ENCODE measurements at places on chromosomes 13 and 19.

- peak; percentile 23 for DNase-seq
Measured at GRCh38 chr19:47309038-47309437, 623 bp upstream of the C5AR1 start.

DNA sequence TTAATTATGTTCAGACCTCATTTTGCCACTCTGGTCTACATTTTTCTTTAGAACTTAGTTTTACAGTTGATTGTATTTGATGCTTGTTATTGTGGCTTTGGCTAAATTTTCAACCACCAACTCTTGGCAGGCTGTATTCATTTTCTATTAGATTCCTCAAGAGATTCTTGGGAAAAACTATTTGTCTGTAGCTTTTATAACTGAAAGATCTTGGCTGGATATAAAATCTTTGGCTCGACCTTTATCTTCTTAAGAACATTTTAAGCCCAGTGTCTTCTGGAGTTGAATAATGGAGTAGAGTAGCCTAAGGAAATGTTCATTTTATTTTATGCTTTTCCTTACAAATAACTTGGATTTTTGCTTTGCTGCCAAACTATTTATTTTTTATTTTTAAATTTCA is 848.5 kb downstream of the PCDH17 start:
- no peak for DNase-seq

GRCh38 chr19:37467608-37468090 is 405 bp upstream of the ZNF569 start:
- DNase-seq: no peak

- DNase-seq: no peak
Measured at GRCh38 chr13:23999424-23999823, 102.1 kb upstream of the C1QTNF9B start.

DNA sequence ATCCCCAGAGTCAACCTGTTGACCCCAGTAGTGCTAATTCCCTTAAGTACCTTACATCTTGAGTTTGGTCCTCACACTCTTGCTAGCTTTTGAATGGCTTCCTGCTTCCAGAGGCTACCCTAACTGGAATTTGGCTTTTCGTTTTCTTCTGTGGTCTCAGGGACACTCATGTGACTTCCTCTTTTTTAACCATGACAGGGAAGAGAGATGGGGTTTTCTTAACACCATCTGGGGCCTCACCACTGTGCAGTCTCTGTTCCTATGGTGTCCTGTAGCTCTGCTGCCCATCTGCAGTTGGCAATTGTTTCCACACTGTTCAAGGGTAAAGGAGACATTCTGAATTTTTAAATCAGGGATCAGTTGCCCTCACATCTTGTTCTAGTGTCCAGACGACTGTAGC is 66.7 kb downstream of the SLC10A2 start:
- DNase-seq: no peak

- DNase-seq: no peak
Measured at GRCh38 chr13:28528848-28529247, 33.9 kb upstream of the FLT1 start.

DNA sequence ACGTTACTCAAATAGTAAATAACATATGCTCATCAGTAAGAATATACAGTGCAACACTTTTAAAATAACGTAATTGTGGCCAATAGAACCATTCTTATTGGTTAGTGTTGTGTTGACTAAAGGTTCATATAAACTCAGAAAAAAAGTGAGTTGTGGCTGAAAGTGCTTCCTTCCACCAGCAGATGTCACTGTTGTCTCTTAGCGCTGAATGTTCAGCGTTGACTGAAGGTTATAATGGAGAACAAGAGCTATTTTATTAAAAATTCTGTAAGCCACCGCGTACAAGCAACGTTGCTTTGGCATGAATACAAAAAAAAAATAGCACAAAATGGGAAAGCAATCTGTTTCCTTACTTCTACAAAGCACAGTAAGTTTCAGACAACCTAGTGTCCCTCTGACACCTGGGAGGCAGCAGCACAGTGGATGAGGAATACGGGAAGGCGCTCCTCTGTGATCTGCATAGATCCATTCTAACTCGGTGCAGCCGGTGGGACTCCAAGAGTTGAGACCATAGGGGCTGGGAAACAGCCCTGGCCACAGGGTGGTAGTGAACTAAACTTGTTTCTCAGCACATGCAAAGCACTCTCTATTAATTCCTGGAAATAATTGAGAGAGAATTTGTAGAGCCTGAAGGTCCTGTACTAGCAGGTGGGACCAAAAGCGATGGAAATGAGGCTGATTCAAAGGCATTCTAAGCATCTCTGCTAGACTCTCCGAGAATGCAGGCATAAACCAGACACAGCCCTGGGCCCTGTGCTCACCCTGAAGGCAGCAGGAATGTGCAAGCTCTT is 23.9 kb upstream of the OXGR1 start:
- DNase-seq: peak; percentile 36

DNA sequence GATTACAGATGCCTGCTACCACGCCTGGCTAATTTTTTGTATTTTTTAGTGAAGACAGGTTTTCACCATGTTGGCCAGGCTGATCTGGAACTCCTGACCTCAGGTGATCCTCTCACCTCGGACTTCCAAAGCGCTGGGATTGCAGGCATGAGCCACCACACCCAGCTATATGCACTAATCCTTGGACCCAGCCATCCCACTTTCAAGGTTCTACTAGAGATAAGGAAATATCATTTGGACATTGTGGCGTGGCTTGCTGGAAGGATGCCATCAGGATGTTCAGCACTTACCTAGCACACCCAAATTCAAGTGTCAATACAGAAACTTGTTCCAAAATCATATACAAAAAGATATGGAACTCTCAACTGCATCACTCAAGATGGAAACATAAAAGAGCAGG is 136.4 kb downstream of the ABCC4 start:
- no peak for DNase-seq

DNA sequence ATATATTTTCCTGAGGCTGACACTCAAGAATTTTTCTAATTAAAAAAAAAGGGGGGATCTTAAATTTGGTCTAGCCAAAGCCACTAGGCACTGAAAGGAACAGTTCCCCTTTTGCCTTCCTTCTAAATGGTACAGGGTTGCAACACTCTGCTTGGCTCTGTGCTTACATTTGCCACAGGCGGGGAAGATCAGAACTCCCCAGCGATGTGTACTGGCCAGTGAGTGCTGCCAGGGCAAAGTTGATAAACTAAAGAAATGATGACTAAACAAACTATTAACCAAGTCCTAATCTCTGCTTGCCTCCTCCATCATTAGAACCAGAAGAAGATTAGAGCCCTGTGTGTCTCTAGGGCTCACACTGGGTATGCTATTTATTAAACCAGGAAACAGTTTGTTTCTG is 75.3 kb upstream of the SCEL start:
- no peak for DNase-seq
